AG10803 (cell line): ENCODE measurements at places on chromosomes 5 and 9.

- DNase-seq: no peak
Observed at GRCh38 chr5:118293378-118293777, 695.0 kb downstream of the DTWD2 start.

DNA sequence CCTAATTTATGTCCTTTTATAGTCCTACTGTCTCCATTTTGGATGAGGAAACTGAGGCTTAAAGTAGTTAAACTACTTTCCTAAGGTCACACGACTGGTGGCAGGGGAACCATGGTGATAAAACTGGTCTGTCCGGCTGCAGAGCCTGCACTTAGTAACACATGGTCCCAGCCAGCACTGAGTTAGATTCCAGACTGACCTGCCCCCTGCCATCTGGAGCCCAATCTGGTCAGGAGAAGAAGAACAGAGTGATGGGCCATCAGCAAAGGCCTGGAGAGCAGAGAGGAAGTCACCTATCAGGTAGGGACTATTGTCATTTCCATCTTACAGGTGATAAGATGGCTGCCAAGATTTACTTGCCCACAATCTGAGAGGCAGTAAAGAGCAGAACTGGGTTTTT lies 86.6 kb upstream of the SLC25A48 start:
- no peak for DNase-seq

DNA sequence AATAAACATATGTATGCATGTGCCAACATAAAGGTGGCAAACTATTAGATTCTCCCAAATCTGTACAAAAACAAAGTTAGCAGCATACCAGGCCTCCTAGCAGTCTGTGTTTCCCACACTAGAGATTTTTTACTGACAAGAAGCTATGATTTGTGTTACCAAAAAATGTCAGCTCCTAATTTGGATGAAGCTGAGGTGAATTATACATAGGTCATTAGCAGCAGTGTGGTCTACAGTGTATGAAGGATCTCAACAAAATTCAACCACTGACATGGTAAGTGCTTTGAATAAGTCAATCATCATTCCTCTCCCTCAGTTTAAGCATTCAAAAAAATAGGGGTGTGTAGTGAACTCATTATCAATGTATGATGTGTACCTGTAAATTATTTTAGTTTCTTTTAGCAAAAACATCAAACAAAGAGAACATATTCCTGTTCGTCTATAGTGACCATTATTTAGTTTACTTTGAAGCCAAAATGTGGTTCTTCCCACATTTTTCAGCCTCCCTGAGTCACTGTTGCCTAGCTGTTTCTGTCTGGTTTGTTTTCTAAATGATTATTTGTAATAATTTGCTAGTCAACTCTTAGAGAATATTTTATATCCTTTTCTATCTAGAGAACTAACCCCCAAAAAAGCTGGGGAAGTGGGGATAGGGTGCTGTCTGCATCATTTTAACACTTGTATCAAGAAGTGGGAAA lies 52.1 kb upstream of the RGMB start:
- peak; percentile 67 for DNase-seq

DNA sequence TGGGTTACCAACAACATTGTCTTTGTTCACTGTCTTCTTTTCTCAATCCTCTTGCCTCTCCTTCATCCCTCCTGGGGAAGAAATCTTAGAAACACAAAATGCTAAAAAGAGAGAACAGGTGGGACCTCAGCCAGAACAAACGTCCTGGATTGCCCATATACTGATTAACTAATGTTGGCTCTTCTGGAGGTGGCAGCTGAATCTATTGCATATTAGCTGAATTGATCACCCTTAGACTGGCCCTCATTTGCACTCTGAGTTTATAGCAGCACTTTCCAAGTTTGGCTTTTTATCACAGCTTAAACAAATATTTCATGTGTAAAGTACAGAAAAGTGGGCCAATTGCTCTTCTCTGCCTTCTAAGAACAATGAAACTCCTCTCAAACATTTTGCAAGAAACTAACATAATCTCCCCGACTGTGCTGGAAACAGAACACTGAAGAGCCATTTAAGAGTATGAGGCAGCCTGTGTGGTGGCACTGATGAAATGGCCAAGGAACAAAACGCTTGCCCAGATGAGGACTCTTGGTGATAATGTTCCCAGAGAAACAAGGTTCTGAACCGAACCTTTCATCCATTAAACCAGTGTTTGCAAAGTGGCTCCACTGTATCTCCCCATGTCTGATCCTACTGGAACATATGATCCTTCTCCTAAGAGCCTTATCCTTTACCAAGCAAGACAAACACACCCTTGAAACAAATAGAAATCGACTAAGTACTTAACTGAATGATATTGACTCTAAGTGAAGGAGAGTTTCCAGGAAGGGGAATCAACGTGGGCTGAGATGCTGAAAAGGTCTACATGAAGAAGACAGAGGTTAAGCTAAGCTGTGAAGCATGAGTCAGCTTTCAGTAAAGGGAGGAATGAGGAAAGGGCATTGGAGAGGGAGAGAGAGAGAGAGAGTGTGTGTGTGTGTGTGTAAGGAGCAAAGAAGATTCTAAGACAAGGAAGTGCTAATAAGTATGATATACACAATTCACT lies 83.2 kb upstream of the LIFR start:
- DNase-seq: no peak

DNA sequence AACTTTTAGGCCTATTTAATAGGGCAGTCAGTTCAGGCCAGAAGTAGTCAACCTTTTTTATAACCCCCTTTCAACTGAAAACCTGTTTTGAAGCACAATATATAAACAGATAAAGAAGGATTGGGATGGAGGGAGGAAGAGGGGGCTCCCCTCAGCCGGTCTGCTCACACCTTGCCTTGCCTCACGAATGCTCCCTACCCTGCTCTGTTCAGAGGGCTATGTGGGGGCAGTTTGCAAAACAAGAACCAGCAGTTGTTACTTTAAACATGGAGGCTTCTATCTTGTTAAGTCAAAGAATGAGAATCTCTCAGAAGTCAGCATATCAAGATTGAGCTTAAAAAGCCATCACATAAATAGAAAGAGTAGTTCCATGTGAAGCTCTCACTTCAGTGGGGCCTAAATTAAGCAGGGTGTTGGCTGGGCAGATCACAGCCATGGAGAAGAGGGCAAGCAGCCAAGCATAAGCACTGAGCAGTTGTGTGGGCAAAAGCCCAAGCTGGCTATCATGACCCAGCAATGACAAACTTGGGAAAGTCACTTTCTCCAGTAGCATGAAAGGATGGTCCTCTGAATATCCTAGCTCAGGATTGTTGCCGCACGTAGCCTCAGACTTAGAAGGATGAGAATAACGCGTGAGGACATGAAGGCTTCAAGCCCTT lies 70.6 kb downstream of the ALDH1A1 start:
- DNase-seq: peak; percentile 19

DNA sequence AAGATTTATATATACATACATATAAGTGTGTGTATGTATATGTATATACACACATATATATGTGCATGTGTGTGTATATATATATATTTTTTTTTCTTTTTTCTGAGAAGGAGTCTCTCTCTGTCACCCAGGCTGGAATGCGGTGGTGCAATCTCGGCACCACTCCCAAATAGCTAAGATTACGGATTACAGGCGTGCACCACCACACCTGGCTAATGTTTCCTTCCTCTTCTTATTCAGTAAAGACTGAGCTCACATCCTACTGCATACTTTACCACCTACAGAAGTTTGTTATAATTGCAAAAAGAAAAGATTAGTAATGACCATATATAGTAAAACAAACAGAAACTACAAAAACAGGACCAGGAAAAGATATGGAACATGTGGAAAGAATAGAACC lies 23.1 kb upstream of the ZNF354B start:
- DNase-seq: no peak

DNA sequence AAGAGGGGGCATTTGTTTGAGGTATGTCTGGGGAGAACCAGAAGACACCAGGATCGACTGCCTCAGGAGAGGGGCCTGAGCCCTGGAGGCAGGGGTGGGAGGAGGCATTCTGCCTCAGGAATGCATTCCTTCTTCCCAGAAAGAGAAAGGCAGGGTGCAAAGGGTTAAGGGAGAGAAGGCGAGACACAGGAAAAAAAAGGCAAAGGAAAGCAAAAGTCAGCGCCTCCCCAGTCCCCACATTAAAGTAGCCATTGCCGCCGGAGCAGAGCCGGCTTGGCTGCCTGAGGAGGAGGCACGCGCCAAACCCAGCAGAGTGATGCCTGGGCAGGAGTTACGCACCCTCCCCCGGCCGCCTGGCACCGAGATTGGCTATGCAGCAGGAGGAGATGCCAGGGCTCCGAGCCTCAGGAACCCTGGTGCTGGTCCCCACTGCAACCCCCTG lies 123.8 kb upstream of the PHYKPL start:
- DNase-seq: no peak

- DNase-seq: no peak
Observed at GRCh38 chr5:107338335-107338734, 332.4 kb downstream of the EFNA5 start.

GRCh38 chr5:180474569-180474968 lies 19.6 kb upstream of the CNOT6 start:
- DNase-seq: no peak

DNA sequence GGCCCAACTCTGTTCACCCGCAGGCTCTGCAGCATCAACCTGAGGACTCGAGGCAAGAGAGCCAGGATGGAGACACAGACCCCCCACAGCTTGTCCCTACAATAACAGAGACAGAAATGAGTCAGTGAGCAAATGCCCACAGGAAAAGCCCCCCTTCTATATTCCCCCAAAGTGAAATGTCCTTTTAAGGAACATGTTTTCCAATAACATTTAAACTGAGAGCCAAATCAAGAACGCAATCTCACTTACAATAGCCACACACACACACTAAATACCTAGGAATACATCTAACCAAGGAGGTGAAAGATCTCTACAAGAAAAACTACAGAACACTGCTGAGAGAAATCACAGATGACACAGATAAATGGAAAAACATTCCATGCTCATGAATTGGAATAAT lies 49.0 kb downstream of the TEX10 start:
- DNase-seq: no peak
